ENCODE measurements at places on chromosomes 12 and 14.

DNA sequence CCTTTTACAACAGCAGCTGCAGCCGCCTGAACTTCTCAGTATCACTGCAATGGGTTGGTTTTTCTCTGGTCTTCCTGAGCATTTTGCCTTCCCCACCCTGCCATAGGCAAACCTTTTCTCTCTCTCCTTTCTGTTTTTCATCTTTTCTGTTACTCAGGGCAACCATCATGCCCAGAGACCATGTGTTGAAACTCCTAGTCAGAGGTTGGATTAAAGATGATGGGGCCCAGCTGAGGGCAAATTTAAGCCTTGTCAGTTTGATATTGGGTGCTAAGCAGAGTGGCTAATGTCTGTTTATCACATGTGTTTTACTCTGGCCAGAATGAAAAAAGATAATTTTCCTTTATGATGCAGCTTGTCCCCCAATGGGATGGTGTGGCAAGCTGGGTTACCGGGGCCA, 107.9 kb upstream of the PMCH start:
- no peak for DNase-seq

GRCh38 chr14:68891851-68892660, 87.0 kb downstream of the ACTN1 start:
- DNase-seq: no peak

DNA sequence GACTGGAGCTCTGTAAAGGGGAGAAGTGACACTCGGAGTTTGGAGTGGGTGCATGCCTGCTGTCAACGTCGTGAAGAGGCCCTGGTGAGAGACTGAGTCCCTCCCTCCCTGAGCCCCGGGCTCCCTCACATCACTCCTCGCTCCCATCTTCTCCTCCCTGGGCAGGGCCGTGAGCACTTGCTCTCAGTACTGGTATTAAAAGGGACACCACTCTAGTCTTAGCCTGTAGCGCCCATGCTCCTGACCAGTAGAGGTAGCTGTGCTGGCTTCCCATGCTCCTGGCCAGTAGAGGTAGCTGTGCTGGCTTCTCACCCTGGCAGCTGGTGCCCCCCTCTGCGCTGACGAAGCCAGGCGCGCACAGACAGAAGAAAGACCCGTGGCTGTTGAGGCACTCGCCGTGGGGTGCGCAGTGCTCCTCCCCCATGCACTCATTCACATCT, 14.7 kb downstream of the ISCA2 start:
- no peak for DNase-seq

GRCh38 chr12:116331876-116332275, 54.4 kb upstream of the MED13L start:
- DNase-seq: no peak

GRCh38 chr12:131389054-131390013, 321.6 kb upstream of the SFSWAP start:
- no peak for DNase-seq

DNA sequence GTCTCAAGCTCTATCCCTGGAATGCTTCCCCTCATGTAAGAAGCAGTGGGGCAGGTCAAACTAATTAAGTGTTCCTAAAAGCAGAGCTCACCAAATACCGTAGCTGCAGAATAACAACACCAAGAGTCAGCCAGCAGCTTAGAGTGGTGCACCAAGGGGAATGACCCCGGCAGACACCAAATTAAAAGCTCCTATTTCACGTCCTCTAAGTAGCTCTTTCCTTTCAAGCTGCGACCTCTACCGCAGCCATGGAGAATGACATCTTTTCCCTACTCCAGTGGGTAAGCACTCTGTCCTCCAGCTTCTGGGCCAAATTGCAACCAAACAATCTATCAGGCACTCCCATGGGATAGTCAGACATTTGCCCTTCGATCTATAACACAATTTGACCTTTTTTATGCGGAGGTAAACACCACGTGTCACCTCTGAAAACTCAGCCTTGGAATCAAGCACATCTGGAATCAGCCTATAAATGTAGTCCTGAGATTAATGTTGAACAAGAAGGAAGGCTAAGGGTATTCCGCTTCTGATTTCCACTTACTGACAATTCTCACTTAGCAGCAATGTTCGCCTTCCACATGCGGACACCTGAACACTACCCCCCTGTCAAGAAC, 67.6 kb upstream of the CDKN3 start:
- no peak for DNase-seq

DNA sequence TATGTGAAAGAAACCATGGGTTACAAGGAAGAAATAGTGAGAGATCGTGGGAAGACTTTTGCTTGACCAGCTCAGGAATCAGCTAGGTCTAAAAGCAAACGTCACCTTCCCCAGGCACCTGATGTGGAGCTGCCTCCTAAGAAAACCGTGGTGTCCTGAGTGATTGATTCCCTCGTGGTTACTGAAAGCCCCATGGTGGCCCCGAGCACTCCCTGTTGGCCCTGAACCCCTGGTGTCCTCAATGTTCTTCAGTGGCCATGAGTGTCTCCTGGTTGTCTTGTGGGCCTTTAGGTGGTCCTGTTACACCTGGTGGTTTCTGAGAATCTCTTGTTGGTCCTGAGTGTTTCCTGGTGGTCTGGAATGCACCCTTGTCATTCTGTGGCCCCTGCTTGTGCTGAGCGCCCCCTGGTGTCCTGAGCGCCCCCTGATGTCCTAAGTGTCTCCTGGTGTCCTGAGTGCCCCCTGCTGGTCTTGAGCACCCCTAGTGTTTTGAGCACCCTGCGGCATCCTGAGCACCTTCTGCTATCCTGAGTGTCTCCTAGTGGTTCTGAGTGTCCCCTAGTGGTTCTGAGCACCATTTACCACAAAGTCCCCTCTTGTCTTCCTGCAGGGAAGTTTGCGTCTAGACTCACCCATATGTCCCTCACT, 518.7 kb downstream of the TMEM121 start:
- peak; percentile 50 for DNase-seq

GRCh38 chr12:121767525-121768016, 25.9 kb downstream of the RHOF start:
- DNase-seq: no peak

DNA sequence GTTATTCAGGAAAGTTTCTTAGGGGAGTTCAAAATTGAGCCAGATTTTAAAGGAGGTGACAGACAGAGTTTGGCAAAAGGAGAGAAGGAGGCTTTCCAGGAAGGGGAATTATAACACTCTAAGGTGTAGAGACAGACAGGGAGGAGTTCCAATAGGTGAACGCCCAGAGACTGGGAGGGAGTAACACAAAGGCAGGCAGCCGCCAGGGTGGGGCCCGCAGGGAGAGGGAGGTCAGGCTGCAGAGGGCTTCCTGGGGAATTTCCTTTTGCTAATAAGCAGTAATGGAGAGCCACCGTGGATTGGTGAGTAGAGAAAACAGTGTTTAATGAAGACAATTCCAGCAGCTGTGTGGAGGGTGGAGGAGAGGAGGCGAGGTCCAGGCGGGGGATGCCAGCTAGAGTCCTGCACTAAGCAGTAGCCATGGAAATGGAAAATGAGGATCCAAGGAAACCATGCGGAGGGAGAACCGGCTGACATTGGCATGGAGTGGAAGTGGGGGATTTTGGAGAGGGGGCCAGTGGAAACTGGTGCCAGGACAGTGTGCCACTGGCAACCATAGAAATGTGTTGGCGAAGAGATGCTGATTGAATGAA, 22.2 kb downstream of the GRIN2B start:
- DNase-seq: no peak

- no peak for DNase-seq
Measured at GRCh38 chr12:16939871-16940306, 333.9 kb upstream of the LMO3 start.

DNA sequence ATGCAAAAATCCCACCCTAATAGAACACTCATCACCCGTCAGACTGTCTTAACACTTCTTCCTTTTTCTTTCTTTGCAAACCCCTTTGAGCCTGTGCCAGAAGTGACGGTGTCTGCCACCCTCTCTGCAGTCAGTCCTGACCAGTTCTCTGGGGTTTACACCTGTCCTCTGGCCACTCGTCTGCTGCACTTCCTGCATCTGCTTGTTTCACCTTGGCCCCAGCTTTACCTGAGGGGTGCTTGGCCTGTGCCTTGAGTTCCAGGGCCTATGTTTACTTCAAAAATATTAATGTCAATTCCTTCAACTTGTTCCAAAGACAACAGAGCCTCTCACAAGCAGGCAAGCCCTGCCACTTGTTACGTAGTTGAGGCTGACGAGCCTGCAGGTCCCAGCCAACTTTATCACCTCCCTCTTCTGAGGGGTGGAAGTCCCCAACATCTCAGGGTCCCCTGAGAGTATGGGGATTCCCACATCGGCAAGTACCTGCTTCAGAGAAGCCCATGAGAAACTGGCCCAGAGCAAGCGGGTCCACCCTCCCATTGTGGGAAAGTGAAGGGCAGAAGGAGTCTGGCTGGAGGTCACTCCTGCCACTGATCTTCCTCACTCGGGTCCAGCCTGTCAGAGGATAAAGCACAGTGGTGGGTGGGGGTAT, 205.4 kb downstream of the DAD1 start:
- no peak for DNase-seq

GRCh38 chr12:53200107-53200457, 7.0 kb downstream of the ITGB7 start:
- DNase-seq: no peak

- no peak for DNase-seq
Measured at GRCh38 chr12:13175499-13175898, 21.0 kb upstream of the EMP1 start.

- no peak for DNase-seq
Measured at GRCh38 chr14:76997257-76997970, 31.1 kb downstream of the IRF2BPL start.

DNA sequence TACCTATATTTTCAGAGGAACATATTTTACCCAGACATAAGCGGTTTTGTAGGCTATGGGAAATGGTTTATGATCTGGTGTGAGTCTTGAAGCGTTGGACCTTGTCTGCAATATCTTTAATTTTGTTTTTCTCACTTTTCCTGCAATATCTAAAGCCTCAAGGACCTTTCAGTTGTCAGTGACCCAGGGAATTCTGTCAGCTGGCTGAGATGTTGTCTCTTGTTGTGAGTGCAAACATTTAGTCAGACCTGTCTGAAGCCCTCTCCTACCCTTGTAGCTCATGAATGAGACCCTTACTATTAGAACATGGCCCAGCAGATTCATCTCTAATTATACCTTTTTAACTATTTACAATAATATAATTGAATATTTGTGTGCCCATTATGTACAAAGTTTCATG, 53.6 kb downstream of the SPATA7 start:
- no peak for DNase-seq

DNA sequence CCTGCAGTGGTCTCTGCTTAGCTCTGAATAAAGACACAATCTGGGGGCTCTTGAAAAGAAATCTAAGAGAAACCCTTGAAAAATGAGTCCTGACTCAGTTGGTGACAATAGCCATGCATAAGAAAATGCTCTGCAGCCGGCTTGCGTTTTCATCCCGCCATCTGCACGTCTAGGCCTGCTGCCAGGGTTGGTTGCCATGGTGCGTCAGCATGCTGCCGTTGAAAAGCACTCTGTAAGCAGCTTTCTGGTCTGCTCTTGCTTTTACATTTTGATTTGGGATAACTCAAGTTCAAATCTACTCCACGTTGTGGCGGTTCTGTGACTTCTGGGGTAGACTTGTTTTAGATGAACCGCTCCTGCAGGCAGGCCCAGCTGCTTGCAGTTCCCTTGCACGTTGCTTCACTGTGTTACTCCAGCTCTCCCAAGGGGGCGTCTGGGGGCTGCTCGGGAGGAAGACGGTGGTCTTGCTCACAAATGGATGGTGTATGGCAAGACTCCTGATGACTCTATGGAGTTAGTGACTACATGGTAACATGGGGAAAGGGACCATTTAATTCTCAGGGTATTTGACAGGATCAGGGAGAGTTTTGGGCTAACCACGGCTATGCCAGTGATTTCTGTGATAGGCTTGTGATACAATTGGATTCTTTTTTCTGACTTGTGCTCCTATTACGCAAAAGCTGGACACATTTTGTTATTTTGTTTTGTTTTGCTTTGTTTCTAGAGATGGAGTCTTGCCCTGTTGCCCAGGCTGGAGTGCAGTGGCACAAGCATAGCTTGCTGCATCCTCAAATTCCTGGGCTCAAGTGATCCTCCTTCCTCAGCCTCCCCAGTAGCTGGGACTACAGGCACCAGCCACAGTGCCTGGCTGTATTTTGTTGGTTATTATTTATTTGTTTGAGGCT, 15.8 kb downstream of the WNT5B start:
- DNase-seq: no peak

DNA sequence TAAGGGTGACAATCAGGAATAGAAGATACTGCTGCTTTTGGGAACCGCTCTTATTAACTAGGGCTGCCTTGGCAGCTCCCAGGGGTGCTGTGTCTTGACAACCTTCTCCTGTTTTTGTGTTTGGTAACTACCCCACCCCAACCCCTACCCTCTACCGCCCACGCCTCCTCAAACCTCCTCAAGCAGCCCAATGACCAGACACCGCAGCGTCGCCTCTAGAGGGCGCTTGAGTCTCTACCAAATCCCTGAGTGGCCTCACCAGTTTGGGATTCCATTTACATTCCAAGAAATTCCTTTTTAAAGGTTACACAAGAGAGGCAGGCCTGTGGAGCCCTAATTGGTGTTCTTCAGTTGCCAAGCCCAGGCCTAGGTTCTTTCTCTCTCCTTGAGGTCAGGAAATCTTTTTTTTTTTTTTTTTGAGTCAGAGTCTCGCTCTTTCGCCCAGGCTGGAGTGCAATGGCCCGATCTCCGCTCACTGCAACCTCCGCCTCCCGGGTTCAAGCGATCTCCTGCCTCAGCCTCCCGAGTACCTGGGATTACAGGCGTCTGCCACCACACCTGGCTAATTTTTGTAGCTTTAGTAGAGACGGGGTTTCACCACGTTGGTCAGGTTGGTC, 72.4 kb upstream of the USP44 start:
- no peak for DNase-seq

DNA sequence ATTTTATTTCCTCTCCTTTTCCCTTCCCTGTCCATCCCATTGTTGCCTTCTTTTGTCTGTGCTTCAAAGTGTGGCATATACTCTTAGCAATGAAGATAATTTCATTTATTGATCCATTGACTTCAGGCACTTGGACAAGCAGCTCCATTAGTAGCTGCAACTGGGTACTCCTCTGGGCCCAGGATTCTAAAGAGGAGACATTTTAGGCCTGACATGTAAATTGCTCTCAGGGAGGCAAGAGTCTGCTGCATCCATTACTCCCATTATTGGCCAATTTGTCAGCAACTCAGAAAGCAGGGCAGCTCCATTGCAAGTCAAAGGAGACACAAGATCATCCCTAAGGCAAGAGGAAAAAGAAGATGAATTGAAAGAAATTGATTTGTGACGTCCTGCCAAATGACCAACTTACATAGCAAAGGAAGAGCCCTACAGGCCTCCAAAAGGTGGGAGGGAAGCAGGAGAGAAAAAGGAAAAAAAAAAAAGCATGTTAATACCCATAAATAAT, 1094.1 kb upstream of the FLRT2 start:
- no peak for DNase-seq

- no peak for DNase-seq
Measured at GRCh38 chr12:121297435-121297991, 1.0 kb upstream of the CAMKK2 start.

DNA sequence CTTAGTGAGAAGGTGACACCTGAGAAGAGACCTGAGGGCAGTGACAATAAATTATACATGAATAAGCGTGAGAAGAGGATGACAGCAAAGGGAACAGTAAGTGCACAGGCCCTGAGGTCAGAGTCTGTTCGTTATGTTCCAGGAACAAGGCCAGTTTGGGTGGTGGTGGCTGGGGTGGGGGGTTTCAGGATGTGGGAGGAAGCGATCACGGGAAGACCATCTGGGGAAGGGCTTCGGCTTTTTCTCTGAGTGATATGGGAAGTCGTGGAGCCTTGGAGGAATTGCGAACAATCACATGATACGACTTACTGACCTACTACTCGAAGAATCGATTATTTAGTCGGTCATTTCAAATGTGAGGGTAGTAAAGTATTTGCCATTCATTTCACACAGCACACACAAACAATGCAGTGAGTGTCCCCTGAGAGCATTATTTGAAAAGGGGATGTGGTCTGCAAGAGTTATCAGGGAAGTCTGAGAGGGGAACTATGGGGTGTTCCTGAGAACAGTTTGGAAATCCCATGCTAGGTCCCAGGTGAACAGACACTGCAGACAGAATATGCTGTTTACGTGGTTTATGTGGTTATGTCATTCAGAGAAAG, 94.7 kb downstream of the SLC38A1 start:
- no peak for DNase-seq
